ENCODE measurements at places on chromosomes 7 and 10. TPM values are rescaled to one million over a fixed set of nuclear protein-coding genes. Genes with fewer than 3 reads are reported as not detected.

DNA sequence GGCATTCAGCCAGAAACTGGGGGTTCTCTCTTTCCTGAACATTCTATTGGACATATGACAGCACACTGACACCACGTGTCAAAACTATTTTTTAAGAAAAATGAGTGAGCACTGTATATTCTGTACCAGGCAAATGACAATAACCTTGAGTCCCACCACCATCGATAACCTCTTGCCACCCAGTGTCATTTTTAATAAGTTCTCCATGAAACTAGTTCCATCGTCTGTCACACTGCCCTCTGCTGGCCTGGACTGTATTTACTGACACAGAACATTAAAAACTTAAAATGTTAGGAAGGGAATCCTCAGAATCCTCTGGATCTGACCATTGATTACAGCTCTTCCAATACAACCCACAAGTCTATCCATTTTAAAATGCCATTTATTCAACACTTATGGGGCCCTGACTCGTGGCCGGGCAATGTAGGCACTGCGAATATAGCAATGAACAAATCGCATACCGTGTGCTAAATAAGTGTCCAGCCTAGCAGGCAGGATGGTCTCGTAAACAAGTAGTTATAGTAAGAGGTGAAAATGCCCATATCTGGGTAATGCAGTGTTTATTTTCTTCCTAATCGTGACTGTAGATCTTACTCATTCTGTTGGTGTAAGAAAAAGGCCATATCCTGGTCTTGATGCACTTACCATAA lies 35.9 kb upstream of the CACNB2 start:
- peak; percentile 19 for DNase-seq

- no peak for DNase-seq
These were observed 53.0 kb downstream of the CACUL1 start for GRCh38 chr10:118701529-118702323.

DNA sequence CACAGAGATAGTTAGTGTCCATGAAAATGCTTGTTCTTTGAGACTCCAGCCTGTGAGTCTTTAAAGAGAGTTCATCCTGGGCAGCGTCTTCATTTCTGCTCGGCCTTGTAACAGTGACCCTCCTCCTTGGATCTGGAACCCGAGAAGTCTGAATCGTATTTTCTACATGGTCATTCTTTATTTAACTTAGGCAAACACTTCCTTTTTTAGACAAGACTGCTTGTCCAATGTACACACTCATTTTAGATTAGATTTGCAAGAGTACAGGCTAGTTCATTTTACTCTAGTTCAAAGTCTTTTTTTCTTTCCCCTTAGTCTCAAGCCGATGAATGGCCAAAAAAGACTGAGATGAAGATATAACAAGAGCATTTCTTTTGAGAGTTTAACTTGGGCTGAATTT lies 133.5 kb downstream of the CHN2 start:
- no peak for DNase-seq

- no peak for DNase-seq
These were observed 181.1 kb downstream of the TNS3 start for GRCh38 chr7:47400741-47401206.

DNA sequence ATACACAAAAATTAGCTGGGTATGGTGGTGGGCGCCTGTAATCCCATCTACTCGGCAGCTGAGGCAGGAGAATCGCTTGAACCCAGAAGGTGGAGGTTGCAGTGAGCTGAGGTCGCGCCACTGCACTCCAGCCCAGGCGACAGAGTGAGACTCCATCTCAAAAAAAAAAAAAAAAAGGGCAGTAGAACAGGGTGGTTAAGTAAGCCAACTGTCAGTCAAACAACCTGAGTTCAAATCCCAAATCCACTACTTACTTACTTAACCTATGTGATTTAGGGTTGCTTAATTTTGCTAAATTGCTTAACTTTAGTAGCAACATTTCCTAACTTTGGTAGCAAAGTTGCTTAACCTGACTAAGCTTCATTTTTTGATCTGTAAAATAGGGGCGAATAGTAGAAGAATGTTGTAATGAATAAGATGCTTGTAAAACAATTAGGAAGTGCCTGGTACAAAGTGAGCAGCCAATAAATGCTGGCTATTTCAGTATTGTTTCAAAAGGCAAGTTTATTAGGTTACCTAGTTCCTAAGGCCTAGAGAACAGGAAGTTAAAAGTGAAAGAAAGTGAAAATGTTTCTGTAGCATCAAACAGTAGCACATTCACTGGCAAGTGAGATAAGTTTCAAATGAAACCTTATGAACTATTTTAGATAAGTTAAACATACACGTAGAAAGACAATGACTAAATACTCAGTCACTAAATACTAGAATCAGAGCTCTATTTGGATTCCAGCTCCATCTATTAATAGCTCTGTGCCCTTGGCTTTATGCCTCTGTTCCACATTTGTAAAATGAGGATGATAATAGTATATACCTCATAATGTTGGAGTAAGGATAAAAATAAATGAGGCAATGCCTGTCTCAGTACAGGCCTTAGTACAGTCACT lies 64.3 kb downstream of the HOXA1 start:
- DNase-seq = no peak

- DNase-seq = no peak
These were observed 22.6 kb upstream of the RAB18 start for GRCh38 chr10:27481486-27481885.

- DNase-seq = no peak
These were observed 31.1 kb upstream of the RHBDD2 start for GRCh38 chr7:75847707-75848106.

- no peak for DNase-seq
These were observed 786.5 kb upstream of the C7orf33 start for GRCh38 chr7:147804032-147804431.

The TUBB8 gene
- polyA plus RNA-seq = 1.4 TPM

GRCh38 chr10:75619635-75620034 lies 188.2 kb downstream of the LRMDA start:
- DNase-seq = no peak

DNA sequence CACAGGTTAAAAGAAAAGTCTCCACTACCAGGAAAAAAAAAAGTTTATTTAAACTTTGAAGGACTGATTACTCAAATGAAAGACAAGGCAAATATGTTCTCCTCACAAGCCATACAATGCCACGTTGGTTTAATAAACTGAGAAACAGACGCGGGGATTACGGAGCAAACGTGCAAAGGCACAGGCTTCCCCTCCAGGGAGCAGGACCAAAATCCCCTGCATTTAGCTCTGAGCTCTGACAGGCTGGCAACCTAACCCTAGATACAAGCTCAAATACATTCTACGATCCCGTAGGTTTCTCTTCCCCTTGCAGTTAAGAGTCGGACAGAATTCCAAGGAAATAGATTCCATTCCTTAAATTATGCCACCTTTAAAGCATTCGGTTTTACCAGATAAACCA lies 7.7 kb upstream of the GRB10 start:
- DNase-seq = no peak

DNA sequence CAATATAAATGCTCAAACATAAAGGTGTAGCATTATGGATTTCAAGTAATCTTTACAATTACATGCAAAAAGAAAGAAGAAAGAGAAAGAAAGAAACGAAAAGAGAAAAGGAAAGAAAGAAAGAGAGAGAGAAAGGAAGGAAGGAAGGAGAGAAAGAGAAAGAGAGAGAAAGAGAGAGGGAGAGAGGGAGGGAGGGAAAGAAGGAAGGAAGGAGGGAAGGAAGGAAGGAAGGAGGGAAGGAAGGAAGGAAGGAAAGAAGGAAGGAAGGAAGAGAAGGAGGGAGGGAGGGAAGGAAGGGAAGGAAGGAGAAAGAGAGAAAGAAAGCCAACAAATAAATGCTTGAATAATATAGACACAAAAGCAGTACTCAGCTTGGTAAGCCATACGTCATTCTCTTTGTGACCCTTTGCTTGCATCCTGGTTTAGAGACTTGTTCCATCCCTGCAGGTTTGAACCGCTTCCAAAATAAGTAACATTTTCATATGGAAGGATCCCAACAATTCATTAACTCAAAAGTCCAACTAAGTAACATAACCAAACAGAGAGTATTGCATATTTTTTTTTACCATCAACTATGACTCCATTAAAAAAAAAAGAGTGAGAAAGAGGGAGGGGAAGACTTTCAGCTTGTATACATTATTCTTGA lies 95.8 kb downstream of the SEMA3D start:
- DNase-seq = no peak

DNA sequence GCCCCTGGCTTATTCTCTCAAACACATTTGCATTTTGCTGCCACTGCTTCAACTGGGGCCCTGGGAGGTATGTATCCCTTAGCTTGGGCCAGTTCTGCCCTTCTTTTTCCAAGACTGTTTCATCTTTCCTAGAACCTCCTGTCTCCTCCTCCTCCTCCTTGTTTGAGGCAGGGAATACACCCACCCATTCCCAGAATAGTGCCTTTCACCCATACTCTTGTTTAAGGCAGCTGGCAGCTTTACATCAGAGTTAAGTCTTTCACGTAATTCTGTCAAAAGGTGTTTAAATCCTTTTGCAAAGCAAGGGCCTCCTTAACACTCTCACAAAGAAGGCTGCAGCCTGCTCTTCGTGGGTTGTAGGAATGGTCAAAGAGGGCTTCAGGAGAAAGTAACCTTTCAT lies 150.9 kb upstream of the AGK start:
- no peak for DNase-seq

- DNase-seq = no peak
These were observed 157.4 kb downstream of the EVX1 start for GRCh38 chr7:27399791-27400567.

DNA sequence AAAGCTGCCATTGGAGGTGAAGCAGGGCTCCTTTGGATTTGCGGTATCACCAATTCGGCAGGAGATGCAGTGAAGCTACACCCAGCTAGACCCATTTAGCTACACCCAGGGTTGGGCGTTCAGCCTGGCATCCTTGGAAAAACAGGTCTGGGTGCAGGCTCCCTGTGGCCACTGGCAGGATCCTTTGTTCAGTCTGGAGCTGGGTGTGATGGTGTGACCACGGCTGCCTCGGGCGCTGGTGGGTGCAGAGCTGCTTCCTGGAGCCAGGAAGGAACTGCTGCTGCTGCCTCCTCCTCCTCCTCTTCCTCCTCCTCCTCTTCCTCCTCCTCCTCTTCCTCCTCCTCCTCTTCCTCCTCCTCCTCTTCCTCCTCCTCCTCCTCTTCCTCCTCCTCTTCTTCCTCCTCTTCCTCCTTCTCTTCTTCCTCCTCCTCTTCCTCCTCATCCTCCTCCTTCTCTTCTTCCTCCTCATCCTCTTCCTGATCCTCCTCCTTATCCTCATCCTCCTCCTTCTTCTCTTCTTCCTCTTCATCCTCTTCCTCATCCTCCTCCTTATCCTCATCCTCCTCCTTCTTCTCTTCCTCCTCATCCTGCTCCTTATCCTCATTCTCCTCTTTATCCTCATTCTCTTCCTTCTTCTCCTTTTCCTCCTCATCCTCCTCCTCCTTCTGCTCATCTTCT lies 84.0 kb downstream of the GRK5 start:
- DNase-seq = no peak

DNA sequence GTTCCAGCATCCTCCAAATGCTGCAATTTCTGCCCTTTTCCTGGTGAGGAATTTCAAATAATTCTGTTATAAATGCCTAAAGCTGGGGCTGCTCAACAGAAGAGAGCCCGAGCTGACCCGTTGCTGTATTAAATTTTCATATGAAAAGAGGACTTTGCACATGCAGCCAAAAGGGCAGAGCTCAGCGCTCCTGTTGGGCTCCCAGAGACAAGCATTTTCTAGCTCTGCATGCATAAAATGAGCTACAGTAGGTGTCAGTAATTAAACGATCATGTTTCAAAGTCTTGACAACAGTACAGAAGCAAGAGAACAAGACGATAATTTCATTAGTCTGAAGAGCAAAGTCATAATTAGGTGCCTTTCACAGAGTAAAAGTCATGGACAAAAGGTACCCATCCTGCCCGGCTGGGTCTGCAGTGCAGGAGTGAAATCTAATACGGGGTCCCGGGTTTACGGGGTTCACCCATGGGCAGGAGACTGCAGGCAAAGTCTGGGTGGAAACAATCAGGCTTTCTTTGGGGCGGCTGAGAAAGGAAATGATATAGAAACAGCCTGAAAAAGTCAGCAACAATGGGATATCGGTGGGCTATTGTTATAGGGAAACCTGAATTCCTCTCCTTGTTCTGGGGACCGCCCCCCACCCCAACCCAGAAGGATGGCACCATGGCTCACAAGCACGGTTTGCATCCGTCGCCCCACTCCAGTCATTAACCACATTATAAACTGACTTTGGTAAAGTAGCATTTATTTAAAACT lies 66.0 kb downstream of the EBF3 start:
- DNase-seq = no peak

DNA sequence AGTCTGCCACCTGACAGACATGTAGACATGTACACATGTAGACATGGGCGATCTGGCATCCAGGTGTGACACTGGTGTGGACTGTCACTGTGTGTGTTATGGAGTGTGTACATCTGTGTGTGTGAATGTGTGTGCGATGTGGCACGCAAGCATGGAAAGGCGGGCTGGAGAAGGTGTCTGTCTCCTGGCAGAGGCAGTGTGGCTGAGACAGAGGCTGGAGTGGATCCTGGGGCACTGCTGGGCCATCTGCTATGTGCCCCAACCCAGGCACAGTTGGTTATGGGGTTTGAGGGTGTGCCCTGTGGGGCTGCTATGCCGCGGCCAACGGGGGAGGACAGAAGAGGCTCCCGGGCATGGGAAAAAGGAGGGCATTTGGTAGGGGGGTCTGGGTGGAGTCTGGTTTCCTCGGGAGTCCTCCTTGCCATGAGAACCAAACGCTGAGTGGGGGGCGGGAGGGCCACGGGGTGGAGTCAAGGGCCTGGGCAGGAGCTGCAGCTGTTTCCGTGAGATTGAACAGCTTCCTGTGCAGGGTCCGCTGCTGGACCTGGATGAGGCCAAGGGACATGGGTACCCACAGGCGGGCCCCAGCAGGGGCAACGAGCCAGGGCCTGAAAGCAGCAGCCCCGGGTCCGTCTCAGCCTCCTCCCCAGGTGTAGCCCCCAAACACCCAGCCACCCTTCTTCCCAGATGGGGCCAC lies 1.3 kb downstream of the ELN start:
- DNase-seq = no peak

The GLI3 gene
- 16.2 TPM for polyA plus RNA-seq

The CTAGE15 gene
- polyA plus RNA-seq = 1.5 TPM

DNA sequence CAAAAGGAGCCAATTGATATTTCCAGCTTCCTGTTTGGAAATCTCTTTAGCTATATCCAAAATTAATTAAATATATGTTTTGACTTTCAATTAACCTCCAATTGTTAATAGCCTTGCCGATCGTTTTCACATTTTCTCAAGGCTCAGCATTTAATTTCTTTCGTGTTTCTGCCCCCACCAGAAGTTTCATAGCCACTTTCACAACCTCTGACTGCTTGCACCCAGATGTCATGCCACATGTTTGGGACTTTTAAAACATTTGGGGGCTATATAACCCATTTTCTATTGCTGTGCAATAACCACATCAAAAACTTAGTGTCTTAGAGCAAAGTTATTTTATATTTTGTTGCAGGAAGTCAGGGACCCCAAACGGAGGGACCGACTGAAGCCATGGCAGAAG lies 510.6 kb upstream of the CNTNAP2 start:
- no peak for DNase-seq

- DNase-seq = peak; percentile 13
These were observed 81.8 kb downstream of the NT5C2 start for GRCh38 chr10:103111031-103111917.

DNA sequence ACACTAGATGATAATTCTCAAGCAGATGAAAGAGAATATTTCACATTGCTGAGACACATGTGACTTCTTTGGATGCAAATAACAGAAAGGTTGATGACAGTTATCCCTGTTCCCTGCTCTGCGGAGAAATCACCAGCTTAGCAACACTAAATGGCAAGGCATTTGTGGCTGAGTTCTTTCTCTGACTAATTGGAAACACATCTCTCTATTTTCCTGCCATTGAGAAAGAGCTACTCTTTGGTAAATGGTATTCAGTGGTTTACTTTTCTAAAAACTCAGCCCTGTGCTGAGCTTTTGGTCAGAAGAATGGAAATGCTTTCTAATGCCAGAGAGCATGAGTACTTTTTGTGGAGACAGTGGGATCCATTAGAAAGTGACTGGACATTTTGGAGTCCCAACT lies 771.4 kb downstream of the LRMDA start:
- DNase-seq = no peak

The C10orf62 gene
- polyA plus RNA-seq = 0.84 TPM
